ENCODE measurements at places on chromosomes 5 and 9.
A peak's percentile ranks its signal among the peaks of the same experiment; 100 is the strongest.

- DNase-seq: no peak
Observed at GRCh38 chr9:116090030-116090770, 63.4 kb upstream of the PAPPA start.

DNA sequence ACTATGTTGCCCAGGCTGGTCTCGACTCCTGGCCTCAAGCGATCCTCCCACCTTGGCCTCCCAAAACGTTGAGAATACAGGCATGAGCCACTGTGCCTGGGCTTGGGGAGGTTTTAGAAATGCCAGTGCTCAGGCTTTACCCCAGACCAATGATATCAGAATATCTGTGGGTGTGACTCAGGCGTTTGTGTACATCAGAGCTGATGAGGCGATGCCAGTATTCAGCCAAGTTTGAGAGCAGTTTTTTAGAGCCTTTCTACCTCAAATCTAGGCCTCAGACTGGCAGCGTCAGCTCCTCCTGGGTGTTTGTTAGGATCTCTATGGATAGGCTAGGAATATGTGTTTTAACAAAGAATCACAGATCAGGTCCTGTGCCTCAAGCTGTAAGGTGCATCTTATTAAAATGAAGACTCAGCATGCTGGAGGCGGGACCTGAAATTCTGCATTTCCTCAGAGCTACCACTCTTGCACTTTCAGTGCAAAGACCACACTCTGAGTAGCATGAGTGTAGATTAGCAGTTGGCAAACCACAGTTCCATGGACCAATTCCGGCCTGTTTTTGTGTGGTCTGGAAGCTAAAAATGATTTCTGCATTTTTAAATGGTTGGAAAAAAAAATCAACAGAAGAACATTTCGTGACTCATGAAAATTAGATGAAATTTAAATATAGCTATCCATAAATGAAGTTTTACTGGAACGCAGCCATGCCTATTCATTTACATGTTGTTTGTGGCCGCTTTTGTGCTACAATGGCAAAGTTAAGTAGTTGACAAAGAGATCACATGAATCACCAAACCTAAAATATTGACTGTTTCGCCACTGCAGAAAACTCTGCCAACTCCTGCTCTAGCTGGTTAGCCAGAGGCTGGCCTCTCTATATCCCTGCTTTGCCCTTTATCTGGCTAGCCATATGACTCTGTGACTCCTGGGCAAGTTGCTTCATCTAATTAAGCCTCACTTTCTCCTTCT lies 92.2 kb downstream of the KLF4 start:
- no peak for DNase-seq

GRCh38 chr5:115461506-115462290 lies 82.9 kb downstream of the FEM1C start:
- DNase-seq: no peak

DNA sequence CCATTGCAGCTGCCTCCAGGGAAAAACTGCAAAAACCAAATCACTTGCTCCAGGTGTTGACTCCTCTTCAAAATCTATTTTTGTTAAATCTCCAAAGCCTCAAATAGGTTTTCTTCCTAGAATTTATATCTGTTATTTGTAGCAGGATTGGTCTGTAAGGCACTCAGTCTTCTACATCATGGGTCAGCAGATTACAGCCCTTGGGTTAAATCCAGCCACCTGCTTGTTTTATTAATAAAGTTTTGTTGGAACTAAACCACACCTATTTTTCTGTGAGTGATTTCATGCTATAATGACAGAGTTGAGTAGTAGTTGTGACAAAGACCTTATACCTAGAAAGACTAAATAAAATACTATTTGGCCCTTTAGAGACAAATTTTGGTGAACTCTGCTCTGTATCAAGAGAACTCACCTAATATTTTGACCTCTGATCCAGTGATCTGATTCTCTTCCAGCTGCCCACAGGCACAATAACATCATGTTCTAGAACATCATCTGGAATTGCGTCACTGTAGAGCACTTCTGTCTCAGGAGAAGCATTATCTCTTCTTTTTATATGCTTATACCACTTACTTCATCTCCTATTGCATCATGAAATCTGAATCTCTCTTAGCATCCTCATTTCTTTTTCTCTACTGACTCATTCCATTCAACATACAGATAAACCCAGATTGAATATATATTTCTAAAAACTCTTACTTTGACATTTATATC lies 130.1 kb downstream of the RPS23 start:
- DNase-seq: no peak

- peak; percentile 89 for DNase-seq
Observed at GRCh38 chr9:19161257-19162025, 34.1 kb upstream of the PLIN2 start.

- no peak for DNase-seq
Observed at GRCh38 chr5:69206528-69207190, 17.3 kb downstream of the CENPH start.

Measured in HL-60 (cell line).